ENCODE measurements at places on chromosomes 12 and 14.
A peak's percentile ranks its signal among the peaks of the same experiment; 100 is the strongest.

DNA sequence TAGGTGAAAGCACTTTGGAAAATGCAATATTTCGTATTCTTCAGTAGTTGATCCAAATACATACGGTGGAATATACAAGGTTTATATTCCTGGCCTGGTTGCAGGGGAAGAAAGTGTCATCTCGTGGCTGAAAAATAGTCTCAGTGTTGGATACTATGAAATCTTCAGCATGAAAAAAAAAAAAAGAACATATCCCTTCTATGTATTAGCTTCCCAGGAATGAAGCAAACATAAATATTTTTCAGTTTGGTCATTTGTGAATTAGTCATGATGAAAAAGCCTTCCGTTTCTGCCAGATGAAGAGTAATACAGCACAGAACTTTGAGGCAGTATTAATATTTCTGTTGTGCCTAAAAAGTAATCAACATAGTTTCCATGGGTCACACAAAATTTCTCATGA, 36.7 kb downstream of the FLRT2 start:
- DNase-seq = no peak

DNA sequence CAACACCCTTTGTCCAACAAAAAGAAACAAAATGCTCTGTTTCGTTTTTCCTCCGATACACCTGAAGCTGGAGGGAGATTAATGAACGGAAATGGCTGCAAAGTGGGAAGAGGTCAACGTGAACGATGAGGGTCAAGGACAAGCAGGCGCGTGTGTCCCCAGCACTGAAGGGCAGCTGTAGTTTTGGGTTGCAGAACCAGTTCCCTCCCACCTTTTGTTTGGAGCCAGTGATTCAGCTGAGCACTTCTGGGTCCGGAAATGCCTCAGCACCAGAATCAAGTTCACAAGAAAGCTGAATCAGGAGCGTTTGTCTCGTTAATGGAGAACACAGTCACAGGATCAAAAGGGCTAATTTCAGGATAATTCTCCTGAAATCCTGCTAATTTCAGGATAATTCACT, 51.1 kb upstream of the PWP1 start:
- no peak for DNase-seq

GRCh38 chr12:129110575-129110974, 257.3 kb downstream of the GLT1D1 start:
- DNase-seq = no peak

DNA sequence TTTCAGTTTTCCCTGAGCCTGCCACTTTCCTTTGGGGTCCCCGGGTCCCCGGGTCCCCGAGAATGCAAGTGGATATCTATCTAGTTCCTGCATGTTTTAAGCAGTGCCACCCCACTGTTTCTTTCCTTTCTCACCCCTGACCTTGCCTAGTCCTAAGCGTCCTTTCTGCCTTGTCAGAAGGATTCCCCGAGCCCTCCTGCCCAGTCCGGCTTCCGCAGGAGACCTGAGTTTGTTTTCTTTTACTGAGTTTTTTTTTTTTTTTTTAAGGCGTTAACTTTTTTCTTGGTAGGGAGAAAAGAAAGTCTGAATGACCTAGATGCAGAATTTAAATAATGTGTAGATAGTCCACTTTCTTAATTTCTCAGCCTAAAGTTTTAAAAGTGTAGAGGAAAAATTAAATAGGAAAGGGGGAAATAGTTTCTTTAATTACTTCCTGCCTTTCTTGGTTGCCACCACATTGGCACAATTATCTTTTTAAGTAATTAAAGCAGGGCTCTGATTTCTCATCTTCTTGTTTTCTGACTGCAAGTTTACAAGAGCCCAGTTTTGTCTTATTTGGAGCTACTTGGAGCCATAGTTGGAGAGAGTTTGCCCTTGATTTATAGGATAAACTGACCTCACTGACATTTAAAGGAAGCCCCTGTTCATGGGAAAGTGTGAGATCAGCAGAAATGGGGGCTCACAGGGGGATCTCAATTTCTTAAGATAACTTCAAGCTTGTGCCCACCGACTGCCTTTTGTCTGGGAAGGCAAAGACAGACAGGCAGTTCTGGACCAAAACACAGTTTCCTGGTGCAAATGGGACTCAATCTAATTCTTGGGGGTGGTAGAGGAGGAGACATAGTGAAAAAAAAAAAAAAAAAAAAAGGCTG, 2.9 kb downstream of the PAX9 start:
- no peak for DNase-seq

GRCh38 chr12:117151403-117152031, 38.8 kb downstream of the FBXO21 start:
- no peak for DNase-seq

- DNase-seq = no peak
Observed at GRCh38 chr14:91153360-91153759, 39.5 kb downstream of the DGLUCY start.

DNA sequence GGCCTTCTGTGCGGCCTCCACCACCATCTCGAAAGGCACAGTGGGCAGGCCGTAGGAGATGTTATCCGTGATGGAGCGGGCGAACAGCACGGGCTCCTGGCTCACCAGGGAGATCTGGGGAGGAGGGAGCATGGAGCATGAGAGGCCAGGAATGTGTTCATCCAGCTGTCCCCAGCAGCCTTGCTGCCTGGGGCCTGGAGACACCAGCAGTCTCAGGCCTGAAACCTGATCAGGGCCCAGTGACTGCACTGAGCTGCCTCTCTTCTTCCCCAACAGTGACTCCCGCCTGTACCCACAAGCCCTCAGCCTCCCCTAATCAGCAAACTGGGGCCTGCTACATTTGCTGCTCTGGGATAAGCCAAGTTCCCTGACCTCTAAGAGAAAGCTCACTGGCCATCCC, 30.9 kb downstream of the ABCB9 start:
- no peak for DNase-seq

DNA sequence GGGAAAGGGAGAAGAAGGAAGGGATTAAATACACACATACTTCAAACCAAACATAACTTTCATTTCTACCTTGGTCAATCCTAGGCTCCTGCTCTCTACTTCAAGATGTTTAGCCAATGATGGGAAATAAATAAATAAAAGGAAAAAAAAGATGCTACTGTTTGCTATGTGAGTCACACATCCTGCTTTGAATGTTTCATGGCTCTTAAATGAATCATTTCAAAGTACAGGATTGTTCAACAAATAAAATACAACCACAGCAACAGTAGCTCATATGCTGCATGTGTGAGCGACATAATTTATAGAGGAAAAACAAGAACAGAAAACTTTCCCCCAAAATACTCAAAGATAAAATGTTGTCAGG, 54.3 kb upstream of the NPFF start:
- peak; percentile 41 for DNase-seq

DNA sequence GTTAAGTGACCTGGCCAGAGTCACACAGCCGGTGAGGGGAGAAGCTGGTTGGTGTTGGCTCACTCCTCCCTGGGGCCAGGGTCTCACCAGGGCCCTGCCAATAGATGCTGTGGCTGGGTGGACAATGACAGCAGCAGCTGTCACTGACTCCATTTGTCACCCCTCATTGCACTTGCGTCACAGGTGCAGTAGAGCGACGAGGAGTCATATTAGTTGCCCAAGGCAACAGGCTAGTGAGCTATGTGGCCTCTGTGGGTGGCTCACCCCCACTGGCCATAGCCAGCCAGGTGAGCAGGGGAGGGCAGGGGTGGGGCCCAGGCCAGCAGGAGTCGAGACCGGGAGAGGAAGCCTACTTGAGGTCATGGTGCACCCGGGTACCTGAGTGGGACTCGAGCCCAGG, 9.7 kb downstream of the SLC25A47 start:
- no peak for DNase-seq

- DNase-seq = no peak
Observed at GRCh38 chr14:72546344-72547016, 347.4 kb downstream of the DPF3 start.

DNA sequence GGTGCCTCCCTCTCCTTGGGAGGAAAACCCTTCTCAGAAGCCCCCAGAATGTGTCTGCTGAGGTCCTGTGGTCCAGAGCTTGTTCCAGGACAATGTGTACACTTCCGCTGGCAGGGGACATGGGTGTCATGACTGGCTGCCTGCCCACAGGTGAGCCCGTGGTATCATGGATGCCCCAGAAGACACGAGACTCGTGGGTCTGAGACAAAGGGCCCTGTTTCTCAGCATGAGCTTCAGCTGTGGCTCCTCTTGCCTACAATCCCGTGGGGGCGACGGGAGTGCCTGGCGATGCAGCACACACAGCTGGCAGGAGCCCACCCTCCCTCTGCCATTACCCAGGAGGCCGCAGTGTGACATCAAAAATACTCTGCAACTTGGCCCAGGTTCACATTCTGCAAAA, 7.0 kb downstream of the TMEM121 start:
- DNase-seq = no peak

DNA sequence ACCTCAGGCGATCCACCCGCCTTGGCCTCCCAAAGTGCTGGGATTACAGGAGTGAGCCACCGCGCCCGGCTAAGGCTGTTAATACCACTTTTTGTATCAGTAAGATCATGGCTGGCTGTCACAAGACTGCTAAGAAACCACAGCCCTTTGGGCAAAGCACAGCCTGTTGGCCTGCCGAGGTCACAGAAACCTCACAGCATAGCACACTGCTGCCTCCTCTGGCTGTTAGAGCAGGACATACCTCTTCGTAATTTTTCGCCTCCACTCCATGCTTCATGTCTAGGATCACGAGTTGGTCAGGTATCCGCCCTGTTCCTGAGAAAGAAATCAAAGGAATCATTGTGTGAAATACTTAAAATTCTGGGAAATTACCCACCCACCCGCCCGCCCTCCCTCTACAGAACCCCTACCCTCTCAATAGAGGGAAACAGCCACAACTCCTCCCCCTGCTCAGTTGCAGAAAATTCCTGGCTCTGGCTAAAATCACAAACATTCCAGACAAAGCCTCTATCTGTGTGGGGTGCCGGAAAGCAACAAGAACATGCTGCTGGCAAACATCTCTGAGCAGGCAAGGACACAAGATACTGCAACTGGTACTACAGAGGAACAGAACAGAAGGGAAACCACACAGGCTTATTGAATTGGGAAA, 20.7 kb upstream of the NEK9 start:
- DNase-seq = no peak

DNA sequence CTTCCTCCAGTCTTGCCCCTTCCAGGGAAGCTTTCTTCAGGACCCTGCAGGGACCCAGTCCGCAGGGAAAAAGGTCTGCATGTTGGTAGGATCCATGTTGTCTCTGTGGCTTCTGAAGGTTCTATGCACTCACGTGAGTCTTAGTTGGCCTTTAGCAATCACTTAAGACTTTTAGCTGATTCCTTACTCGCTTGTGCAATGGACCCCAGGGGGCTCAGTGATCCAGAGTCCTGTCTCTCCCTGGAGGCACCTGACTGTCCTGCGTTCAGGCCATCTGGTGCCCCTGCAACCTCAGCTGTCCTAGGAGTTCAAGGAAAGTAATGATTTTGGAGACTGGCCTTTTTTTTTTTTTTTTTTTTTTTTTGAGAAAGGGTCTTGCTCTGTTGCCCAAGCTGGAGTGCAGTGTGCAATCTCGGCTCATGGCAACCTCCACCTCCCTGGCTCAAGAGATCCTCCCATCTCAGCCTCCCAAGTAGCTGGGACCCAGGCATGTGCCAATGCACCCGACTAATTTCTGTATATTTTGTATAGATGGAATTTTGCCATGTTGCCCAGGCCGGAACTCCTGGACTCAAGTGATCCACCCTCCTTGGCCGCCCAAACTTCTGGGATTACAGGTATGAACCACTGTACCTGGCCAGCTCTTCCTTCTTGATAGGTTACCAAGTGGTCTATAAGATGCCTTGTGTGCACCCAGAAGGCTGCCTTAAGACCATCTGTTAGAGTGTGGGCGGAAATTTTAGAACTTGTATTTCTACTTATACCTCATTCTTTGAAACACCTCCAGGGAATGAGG, 4.6 kb downstream of the IFI27L2 start:
- DNase-seq = no peak

DNA sequence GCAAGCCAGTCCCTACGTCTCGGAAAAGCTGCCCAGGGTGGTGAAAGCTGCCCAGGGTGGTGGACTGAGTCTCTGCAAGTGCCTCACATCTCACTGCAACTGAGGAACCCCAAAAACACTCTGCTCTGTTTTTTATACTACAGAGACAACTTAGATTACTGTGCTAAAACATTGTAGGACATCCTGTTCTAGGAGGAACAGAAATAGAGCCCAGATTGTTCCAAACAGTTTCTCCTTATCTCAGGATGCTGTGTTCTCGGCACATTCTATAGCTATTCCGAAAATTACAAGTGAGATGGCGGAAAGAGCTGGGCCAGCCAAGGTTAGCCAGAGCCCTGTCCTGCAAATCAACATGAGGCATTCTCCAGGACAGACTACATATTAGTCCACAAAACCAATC, 138.7 kb downstream of the LRIG3 start:
- no peak for DNase-seq

GRCh38 chr12:120951-121350, 54.4 kb downstream of the IQSEC3 start:
- DNase-seq = no peak

DNA sequence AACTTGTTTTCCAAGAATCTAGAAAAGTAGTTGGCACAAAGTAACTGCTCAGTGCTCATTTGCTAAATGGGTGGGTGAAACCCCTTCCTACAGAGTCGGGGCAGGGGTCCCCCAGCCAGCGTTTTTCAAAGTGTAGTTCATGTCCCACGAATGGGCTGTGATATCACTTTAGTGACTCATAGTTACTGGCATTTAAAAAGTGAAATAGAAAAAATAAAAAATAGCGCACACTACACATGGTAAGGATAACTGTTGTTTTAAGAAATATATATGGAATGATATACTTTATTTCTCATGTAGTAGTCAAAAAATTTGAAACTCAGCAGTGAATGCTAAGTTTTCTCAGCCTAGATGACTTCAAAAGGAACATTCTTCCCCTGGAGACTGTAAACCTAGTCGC, 250.4 kb downstream of the CHST11 start:
- DNase-seq = no peak

- DNase-seq = no peak
Observed at GRCh38 chr14:65073605-65074201, 28.6 kb downstream of the MAX start.

GRCh38 chr12:108752387-108752786, 21.1 kb upstream of the CORO1C start:
- DNase-seq = no peak

GRCh38 chr12:89334548-89335169, 17.6 kb downstream of the DUSP6 start:
- no peak for DNase-seq

DNA sequence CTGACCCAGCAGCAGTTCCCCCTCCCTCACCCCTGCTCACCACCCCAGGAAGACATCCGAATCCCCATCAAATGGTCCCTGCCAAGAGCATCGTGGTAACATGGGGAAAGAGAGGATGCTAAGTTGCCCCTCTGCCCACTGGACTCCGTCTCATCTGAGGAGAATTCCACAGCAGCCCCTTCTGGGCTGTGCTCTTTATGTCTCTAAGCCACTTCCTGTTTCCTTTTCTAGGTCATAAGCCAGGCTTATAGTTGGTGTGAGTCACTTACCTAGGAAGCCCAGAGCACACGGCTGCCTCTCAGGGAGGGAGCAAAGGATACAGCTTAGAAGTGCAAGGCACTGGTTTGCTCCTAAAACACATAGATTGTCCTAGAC, 76.0 kb downstream of the VCPKMT start:
- no peak for DNase-seq

DNA sequence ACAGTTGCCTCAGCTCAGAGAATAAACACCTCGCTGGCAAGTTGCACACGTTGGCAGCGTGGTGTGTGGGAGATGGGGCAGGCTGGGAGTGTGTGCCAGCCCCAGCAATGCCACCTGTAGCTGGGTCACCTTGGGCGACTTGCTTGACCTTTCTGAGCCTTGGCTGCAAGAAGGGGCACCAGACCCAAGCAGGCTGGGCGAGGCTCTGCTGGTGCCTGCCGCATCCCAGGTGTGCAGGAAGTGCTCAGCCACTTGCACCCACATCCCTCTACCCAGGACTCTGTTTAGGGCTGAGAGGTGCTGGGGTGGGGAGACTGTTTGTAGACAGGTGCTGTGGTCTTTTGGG, 629 bp downstream of the FAM181A start:
- DNase-seq = no peak

All from DMS153 (cell line).